Muscle of back (tissue), 13 donors: ENCODE measurements at places on chromosomes 16 and 17.

GRCh38 chr16:57993438-57993837 is 7.0 kb downstream of the ZNF319 start:
- DNase-seq: no peak

GRCh38 chr16:12340151-12340733 is 363.7 kb downstream of the SNX29 start:
- peak; percentile 40 for DNase-seq

DNA sequence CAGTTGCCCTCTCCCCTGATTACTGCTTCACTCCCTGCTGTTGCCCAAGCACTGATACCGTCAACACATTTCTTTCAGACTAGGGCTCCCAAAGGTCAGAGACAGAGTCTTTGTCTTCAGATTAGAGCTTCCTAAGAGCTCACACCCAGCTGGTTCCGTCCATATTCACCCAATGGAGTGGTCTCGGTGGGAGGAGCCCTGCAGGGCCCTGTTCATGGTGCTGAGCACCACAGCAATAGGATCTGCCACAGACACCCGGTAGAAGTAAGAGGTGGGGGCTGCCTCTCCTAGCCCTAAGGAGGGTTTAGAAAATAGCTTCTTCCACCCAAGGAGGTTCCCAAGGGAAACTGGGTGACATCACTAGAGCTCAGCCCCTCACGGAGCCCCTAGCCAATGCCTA is 128.3 kb downstream of the CCDC144A start:
- DNase-seq: no peak

GRCh38 chr17:12627177-12627629 is 38.5 kb upstream of the MYOCD start:
- peak; percentile 85 for DNase-seq

DNA sequence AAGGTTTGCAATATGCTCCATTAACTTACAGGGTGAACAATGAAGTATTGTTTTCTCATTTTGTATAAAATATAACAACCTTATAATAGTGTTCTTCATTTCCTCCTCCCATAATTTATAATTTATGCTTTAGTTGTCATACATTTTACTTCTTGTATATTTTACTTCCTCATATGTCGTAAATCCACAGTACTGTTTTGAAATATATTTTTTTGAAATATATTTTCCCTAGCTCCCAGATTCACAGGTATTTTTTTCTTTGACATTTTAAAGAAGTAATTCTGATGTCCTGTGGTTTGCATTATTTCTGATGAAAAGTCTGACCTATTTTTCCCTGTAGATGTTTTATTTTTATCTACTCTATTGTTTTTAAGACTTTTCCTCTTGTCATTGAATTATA is 52.7 kb downstream of the VMP1 start:
- no peak for DNase-seq

GRCh38 chr16:51141106-51141505 is 10.0 kb downstream of the SALL1 start:
- DNase-seq: no peak

DNA sequence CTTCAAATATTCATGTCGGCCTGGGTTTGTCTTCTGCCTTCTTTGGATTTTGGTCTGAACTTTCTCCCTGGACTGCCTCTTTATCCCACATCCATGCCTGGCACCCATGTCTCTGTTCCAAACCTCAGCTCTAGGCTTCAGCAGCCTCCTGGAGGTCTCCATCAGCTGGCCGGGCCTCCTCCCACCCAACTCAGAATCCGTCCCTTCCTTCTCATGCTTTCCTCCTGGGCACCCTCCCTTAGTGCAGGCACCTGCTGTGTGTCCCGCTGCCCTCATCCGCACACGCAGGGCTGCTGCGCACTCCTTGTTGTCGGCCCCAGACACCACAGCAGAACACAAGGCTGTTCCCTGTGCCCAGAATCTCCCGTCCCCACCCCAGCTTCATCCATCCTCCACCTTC is 14.0 kb downstream of the LDHD start:
- no peak for DNase-seq

GRCh38 chr16:57826706-57827625 is 24.7 kb upstream of the KIFC3 start:
- no peak for DNase-seq

DNA sequence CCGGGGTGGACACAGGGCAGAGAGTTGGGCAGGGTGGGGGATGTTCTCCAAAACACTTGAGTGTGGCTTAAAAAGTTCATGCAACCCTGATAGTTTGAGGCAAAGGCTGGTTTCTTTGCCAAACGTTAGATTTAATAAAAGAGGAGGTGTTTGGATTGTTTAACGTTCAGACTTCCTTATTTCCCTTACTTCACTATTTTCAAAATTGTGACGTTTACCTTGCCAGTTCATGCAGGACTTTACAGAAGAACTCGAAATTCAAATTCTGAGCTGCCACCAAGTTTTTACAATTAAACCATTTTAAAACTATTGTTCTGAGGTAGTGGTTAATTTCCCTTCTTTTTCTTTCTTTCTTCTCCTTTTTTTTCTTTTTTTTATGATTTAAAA is 5.5 kb downstream of the SEC14L1 start:
- DNase-seq: no peak

- DNase-seq: no peak
Observed at GRCh38 chr17:13885953-13886889, 183.1 kb upstream of the COX10 start.

DNA sequence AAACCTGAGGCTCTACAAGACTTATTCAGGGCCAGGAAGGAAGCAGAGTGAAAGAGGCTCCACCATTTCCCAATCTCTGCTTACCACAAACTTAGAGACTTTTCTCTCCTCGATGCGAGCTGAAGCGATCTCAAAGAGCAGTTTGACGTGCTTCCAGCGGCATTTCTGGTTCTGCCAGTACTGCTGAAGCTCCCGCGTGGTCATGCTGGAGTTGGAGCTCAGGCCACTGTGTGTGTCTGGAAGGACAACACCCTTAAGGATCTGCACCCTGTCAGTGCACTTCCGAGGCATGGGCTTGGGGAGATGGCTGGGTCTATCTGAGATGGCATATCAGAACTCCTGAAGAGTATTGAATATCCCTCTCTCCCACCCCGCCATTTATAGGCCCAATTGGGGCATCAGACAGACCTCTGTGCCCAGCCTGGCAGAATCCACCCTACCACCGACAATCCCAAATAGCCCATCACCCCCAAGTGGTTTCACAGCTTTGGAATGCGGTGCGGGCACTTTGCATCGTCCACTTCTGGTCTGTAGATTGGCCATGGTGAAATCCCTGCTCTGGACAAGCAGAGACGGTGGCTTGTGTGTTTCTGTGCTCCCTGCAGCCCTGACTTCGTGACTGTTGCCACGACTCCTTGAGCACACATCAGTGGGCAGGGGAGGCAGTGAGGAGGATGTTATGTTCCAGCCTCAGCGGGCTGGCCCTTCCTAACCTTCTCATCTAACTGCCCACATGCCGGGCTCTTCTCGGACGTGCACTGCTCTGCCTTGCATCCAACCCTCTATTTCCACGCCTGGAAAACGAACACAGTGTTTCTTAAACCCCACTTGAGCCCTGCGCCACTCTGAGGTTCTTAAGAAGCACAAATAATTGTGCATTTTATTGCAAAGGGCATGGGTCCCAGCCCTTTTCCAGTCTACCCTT is 5.2 kb downstream of the SNX20 start:
- no peak for DNase-seq

GRCh38 chr16:11706180-11706742 is 36.4 kb downstream of the TXNDC11 start:
- DNase-seq: no peak

DNA sequence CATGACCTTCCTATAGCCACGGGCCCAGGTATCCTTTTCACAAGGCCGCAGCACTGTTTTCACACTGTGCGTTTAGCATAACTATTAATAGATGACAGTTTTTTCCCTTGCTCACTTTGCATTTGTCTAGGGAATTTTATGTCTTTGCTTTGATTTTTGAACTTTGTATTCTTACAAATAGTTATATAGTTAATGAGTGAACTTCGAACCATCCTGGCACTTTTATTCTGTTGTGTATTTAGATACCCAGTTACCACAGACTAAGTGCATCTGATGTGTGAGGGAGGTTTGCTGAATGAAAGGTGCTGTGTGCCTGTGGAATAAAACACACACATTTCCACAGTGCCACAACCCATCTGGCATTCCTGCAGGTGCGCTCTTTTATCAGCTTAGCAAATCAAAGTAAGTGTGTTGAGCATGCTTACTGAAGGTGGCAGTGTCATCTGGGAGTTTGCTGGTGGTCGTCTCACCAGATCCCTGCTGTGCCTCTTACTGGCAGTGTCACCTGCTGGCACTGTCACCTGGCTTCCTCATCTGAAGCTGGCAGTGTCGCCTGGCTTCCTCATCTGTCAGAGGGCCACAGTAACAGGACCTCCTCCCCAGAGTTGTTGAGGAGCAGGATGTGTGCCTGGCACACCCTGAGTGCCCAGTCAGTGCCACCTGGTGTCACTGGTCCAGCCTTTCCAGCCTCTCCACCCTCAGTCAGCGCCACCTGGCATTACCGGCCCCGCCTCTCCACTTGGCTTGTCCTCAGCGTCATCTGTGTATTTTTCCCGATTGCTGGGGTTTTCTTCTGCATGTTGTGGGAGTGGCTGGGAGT is 37.6 kb downstream of the USP10 start:
- DNase-seq: no peak

DNA sequence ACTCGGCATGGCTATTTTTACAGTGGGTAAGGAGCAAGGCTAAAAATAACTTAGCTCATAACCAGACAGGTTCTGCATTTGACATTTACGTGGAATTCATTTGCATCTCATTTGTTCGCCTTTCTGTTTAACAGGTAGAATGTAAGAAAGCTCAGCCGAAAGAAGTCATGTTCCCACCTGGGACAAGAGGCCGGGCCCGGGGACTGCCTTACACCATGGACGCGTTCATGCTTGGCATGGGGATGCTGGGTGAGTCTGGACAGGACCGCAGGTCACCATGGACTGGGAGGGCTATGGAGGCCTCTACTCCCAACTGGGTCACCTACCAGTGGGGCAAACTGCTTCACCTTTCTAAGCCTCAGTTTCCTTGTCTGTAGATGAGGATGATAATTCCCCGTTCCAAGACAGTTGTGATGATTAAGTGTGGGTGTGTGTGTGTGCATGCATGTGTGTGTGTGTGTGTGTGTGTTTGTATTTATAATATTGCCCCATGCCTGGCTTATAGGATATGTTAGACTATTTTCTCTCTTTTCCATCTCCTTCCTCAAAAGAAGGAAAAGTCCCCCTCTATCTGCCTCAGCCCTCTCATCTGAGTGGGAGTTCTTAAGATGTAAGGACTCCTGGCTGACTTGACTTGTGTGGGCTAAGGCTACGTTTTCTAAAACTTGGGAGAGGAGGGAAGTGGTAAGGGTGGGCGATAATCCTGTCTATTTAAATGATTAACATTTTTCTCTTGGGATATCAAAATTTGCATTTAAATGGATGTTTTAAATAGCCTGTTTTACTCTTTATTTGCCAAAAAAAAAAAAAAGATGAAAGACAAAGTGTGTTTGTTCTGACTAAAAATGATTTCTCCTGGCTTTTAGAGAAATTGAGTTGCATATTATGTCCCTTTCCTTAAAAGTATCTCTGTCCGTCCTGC is 129.0 kb downstream of the CCDC182 start:
- no peak for DNase-seq

DNA sequence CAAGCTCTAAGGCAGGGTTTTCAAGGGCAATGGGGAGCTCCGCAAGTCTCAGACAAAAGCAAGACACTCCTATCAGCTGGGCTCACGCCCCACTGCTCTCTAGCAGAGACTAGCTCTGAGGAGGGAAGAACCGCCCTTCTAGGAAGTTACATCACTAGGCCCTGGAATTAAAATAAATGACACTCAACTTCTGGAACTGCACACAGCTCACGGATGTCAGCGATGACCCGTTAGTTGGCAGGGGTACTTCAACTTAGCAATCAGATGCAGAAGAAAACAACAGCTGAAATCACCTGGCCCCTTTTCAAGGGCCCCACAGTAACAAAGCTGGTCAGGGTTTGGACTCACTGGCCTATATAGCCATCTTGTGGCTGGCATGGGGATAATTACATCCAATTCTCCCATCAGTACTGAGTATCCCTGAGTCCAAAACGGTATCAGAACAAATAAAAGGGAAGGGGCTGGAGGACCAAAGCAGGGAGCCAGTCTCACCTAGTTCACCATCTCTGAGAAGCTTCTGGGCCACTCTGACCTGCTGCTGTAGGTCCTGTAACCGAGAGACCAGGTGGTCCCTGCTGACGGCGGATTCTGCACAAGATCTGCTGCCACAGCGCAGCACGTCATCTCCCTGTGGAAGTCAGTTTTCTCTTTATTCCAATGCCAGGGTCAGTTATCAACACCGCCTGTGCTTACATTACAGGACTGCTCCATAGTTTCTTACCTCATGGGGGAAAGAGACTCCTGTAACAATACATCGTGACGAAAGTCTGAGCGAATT is 22.2 kb downstream of the SERPINF1 start:
- peak; percentile 91 for DNase-seq

- DNase-seq: no peak
Observed at GRCh38 chr16:56631832-56632155, 665 bp upstream of the MT1M start.

- DNase-seq: no peak
Observed at GRCh38 chr17:57705921-57706695, 39.0 kb downstream of the CCDC182 start.

DNA sequence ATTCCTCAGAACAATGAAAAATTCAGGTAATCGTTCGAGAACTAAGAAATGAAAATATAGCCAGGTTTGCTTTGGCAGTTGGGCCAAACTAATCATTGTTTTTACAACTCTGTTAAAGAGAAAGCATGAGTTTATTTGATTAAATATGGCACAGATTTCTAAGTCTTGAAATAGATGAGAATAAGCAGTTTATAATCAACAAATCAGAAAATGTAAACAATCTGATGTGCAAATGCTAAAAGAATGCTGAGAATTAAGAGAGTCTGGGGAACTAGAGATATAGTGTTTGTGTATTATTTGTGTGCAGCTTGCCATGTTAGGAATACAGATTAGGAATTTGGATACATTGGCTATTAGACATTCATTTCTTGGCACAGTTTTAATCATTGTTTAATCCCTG is 212.5 kb downstream of the TANC2 start:
- DNase-seq: no peak

- no peak for DNase-seq
Observed at GRCh38 chr17:81049372-81049911, 14.5 kb downstream of the BAIAP2 start.

DNA sequence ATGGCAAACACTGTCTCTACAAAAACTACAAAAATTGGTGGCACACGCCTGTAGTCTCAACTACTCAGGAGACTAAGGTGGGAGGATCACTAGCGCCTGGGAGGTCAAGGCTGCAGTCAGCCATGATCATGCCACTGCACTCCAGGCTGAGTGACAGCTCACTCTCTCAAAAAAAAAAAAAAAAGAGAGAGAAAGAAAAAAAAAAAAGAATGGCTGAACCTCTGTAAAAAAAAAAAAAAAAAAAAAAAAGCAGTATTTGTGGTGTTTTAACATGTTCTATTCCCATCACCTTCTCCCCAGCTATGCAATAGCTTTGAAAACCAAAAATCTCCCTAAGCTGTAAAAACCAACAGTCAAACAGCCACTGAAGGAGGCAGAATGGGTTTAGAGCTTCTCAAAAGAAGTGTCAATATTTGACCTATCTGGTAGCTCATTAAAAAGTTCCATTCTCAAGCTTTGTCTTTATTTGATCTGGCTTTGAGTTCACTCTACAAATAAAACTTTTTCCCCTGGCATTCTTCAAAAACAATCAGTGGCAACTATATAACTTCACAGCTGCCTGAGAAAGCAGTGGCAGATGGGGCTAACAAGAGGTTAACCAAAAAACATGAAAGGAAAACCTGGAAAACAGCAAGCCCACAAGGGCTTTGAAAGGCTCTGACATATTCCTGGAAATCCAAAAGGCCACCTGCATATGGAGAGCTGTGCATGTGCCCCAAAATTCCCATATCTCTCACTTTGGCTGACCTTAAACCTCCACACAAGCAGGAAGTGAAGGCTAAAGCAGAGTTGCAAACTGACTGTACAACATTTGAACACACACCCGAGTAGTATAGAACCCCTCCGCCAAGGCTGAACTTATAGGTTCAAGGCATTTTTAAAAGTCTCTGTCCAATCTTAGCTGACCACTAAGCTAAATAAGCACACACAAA is 36.0 kb downstream of the USP32 start:
- DNase-seq: no peak
